ENCODE measurements at places on chromosomes 6 and 20.

DNA sequence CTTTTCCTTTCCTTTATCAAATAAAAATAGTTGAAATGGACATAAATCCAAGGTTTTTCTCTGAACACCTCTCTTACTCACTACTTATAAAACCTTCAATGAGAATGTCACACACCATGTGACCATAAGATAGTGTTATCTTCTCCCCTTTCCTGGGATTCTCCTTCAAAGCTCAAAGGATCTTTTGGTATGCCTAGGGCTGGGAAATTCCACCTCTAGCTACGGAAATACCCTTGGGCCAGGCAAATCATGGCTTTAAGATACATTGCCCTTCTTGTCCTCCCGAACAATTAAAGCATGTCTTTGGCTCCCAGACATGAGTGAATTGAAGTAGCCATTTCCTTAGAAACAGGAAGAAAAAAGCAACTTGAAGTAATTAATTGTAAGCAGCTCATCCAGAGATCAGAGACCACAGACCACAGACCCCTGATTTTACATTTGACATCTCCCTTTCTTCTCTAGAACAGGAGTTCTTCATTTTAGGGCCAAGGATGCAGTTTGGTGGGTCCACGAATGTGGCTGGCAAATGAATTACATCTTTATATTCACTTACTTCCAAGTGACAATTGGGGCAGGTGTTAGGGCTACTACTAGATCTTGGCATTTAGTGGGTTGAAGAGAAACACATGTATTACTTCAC, 4.1 kb downstream of the PLCB4 start:
- no peak for DNase-seq

DNA sequence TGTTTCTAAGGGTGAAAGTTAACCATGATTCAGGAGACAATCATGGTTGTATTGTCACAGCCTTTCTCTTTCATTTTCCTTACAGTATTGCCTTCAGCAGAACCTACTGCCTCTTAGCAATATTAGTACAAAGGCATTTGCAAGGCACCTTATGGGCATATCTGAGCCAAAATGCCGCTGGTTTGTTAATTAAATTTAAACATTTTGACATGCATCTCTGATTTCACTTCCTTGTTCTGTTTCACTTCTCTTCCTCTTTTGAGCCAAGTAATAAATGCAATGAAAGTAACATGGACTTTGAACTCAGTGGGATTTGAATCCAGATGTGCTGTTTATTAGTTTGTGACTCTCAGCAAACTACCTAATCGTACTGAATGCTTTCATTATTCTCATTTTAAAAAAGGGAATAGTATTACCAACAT, 467.4 kb upstream of the CITED2 start:
- no peak for DNase-seq

- DNase-seq = no peak
Observed at GRCh38 chr6:13668291-13668928, 43.2 kb downstream of the RANBP9 start.

- DNase-seq = no peak
Observed at GRCh38 chr20:47843886-47844567, 58.7 kb upstream of the SULF2 start.

GRCh38 chr6:149221774-149222070, 95.8 kb upstream of the TAB2 start:
- no peak for DNase-seq

GRCh38 chr6:125486881-125487280, 185.1 kb upstream of the HDDC2 start:
- DNase-seq = no peak

GRCh38 chr6:31193206-31193605, 22.7 kb upstream of the POU5F1 start:
- DNase-seq = no peak

GRCh38 chr6:164121527-164121926, 707.0 kb downstream of the QKI start:
- DNase-seq = no peak
